ENCODE measurements at places on chromosomes 5 and 9.

GRCh38 chr9:113221800-113222481, 597 bp downstream of the SLC31A1 start:
- DNase-seq, result no peak

DNA sequence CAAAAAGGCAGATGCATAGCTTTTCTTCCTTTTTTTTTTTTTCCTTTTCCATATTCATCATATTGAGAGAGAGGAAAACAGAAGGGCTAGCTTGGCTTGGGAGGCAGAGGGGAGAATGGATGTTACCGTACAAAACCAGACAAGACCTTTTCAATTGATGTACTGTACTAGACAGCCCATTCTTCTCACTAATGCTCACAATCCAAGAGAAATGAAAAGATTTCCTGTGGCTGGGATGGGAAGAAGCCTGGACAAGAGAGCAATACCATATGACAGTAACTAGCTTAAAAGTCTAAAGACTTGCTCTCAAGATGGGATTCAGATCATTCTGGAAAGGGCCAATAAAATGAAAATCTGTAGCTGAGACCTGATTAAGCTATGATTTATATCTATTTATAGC, 3.4 kb downstream of the CEMIP2 start:
- DNase-seq, result no peak

GRCh38 chr5:17192191-17192590, 25.2 kb upstream of the BASP1 start:
- no peak for DNase-seq

DNA sequence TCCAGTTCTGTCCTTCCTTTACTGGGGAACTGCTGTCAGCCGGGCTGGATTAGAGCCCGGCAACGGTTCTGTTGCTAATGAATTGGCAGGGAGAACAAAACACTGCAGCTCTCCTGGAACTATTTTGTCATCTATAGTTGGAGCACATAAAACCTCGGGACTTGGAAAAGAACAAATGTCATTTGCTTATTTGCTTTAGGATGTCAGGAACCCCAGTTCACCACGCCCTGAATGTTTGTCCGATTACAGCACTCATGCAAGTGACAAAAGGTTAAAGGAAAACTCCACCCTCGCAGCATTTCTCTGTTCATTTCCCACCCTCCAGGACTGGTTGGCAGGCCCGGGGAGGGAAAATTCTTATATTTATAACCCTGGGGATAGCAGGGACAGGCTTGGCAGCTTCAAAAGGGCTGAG, 66.4 kb upstream of the PLPP1 start:
- no peak for DNase-seq

GRCh38 chr5:89596821-89597220, 713.8 kb upstream of the MEF2C start:
- no peak for DNase-seq

GRCh38 chr5:16549491-16550206, 67.1 kb downstream of the RETREG1 start:
- no peak for DNase-seq

DNA sequence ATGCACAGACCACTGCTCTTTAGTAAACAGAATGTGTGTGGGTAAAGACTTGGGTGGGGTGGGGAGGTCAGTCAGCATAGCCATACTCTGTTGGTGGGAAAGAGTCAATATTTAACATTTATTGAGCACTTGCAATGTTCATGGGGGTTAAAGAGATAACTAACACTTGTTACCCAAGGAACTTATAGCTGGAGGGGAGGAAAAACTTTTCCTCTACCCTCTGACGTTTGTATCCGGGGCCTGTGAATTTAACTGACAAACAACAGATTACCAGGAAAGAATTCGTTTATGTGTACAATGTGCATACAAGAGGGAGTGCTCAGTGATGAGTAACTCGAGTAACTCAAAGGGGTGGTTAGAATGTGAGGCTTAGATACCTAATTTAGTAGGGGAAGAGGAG, 6.8 kb upstream of the CLINT1 start:
- no peak for DNase-seq

- no peak for DNase-seq
Measured at GRCh38 chr9:133534346-133535291, at the start of gene ADAMTSL2. Gene ADAMTSL2 (plus strand): TSS chr9:133534704. CDS start chr9:133536713, 2,009 bp downstream.

GRCh38 chr9:72557549-72557948, 36.1 kb downstream of the TMC1 start:
- DNase-seq, result no peak

GRCh38 chr9:117013440-117013995, 326.4 kb downstream of the TRIM32 start:
- no peak for DNase-seq

All from iPS DF 6.9 (cell line).